ENCODE measurements at places on chromosomes 3 and 15. TPM values are rescaled to one million over a fixed set of nuclear protein-coding genes. Genes with fewer than 3 reads are reported as not detected.

DNA sequence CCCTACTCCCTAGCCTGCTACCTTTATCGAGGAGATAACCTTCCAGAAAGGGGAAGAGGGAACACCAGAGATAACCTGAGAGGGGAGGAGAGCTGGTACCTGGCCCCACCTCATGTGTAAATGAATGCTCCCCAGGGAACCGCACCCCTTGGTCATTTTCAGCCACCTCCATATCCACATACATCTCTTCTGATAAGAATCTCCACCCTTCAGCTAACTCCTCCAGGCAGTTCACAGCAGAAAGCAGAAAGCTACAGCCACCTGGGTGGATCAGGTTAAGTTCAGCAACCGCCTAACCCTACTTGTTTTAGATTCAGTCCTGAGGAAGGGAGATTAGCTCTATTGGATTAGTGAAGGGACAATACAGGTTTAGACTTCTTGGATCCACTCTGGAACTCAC is 38.0 kb upstream of the TIMP4 start:
- DNase-seq = no peak
- no peak overlapping the region for H3K27ac ChIP-seq
- peaks cover 10% of the 10 kb centered on the region for H3K4me1 ChIP-seq
- no peaks in the 10 kb centered on the region for H3K27me3 ChIP-seq
- H3K36me3 ChIP-seq = no peaks in the 10 kb centered on the region
- H3K4me3 ChIP-seq = no peak overlapping the region

DNA sequence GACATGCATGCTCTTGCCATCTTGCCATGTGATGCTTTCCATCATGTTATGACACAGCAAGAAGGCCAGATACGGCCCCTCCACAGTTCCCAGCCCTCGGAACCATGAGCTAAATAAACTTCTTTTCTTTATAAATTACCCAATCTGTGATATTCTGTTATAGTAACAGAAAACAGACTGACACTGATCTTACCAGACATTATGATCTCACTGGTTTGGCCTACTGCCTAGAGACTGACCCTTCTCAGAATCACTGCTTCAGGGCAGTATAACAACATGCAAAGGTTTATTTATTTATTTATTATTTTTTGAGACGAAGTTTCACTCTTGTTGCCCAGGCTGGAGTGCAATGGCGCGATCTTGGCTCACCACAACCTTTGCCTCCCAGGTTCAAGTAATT is 14.0 kb downstream of the ZNF619 start:
- no peak overlapping the region for H3K27ac ChIP-seq
- no peaks in the 10 kb centered on the region for H3K27me3 ChIP-seq
- no peaks in the 10 kb centered on the region for H3K4me1 ChIP-seq
- H3K36me3 ChIP-seq = peaks cover 19% of the 10 kb centered on the region

- H3K4me3 ChIP-seq = no peak overlapping the region
- H3K27ac ChIP-seq = no peak overlapping the region
- no peaks in the 10 kb centered on the region for H3K36me3 ChIP-seq
- H3K27me3 ChIP-seq = no peaks in the 10 kb centered on the region
- DNase-seq = no peak
Observed at GRCh38 chr3:170322566-170323269, 34.8 kb upstream of the SKIL start.

DNA sequence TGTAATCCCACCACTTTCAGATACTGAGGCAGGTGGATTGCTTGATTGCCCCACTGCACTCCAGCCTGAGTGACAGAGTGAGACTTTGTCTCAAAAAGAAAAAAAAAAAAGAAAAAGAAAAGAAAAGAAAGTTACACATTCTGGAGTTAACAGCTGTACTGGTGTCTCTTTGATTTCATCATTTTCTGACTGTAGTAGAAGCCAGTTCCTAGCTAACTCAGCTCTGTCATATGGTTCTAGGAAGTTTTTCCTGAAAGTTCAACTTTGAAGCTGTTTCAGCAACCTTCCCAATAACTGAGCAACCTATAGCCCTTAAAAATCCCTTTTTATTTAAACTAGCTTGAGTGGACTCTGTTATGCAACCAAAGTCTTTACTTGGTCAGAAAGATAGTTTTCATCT is 104.6 kb upstream of the STRIT1 start:
- no peaks in the 10 kb centered on the region for H3K36me3 ChIP-seq
- no peaks in the 10 kb centered on the region for H3K4me1 ChIP-seq
- H3K27me3 ChIP-seq = no peaks in the 10 kb centered on the region
- no peak for DNase-seq

DNA sequence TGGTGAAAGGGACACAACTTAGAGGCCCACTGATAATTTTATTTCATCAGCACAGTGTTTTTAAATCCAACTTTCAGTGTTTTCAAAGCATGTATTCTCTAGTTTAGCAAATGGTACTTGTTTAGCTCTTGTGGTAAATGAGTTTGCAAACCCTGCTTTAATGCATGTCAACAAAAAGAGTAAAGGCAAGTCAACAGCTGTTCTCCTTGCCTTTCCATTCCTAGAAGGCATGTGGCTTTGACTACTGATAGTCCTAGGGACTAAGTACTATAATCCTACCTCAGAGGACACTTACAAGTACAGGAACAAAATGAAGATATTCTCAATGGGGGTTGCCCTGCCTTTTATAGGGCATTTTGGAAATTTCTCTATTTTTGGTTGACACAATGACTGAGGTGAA is 13.1 kb downstream of the NPTN start:
- no peaks in the 10 kb centered on the region for H3K27me3 ChIP-seq
- no peaks in the 10 kb centered on the region for H3K36me3 ChIP-seq
- no peak for DNase-seq
- no peaks in the 10 kb centered on the region for H3K4me1 ChIP-seq
- H3K27ac ChIP-seq = no peak overlapping the region

DNA sequence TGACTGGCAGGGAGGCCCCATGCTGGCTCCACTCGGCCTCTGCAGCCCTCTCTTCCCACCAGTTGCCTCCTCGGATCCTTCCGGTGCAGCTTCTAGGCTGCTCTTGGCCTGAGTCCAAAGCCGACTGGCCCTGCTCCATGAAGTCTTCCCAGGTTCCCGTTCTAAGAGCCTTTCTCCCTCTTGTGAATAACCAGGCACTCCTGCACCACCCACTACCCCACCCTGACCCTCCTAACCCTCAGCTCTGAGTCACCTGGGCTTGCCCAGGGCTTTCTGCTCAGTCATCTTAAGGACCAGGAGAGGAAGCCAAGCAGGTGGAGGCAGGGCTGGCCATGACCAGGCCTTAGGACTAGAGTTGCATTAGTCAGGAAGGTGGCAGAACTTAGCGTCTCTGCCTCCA is 28.1 kb upstream of the CNBP start:
- no peaks in the 10 kb centered on the region for H3K36me3 ChIP-seq
- H3K27ac ChIP-seq = no peak overlapping the region
- DNase-seq = peak; percentile 78
- no peak overlapping the region for H3K4me3 ChIP-seq
- H3K4me1 ChIP-seq = peaks cover 4% of the 10 kb centered on the region

DNA sequence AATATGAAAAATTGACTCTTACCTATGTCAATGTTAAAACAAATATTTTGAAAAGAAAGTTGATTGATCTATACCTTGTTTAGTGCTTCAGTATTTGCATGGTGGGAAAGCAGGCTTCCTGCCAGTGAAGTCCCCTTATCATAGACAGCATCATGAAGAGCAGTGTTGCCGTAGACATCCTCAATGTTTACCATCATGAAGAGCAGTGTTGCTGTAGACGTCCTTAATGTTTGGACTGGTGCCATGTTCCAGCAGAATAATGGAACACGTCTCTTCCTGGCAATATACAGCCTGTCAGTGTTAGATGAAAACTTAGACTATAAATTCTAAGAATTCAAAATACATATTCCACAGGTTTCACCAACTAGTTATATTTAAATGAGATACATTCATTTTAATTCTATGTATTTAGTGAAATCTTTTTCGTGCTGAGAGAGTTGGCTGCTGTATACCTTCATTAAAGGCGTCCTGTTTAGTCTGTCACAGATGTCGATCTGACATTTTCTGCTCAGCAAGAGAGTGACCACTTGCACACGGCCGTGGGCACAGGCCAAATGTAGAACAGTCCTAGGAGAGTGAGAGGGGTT is 116.8 kb downstream of the LMLN start:
- no peak overlapping the region for H3K4me3 ChIP-seq
- peaks cover 27% of the 10 kb centered on the region for H3K27me3 ChIP-seq
- no peak overlapping the region for H3K27ac ChIP-seq
- DNase-seq = no peak

GRCh38 chr3:128969993-128970739 is 23.7 kb downstream of the CFAP92 start:
- H3K36me3 ChIP-seq = no peaks in the 10 kb centered on the region
- no peak overlapping the region for H3K4me3 ChIP-seq
- H3K27ac ChIP-seq = no peak overlapping the region
- H3K27me3 ChIP-seq = no peaks in the 10 kb centered on the region
- H3K4me1 ChIP-seq = peaks cover 3% of the 10 kb centered on the region
- DNase-seq = no peak

DNA sequence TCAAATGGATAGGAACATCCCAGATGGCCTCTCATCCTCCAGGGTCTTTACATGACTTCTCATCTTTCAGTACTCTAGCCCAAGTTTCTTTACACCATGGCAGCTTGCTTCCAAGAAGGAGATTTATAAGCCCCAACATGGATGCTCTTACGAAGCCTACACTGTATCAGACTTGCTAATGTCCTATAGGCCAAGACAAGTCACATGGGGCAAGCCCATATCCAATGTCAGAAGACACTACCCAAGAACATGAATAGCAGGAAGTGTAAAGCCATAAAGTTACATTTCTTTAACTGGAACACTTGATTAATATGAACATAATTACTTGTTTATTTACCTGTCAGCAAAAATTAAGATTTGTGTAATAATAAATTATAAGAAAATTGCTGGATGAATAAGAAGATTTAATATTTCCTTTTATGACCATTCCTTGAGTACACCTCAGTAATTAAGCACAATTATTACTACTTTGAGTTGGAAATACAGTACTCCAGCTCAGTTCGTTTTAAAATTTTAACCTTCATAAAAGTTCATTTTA is 5.1 kb downstream of the SPESP1 start:
- DNase-seq = no peak
- H3K4me3 ChIP-seq = no peak overlapping the region
- H3K36me3 ChIP-seq = no peaks in the 10 kb centered on the region
- no peaks in the 10 kb centered on the region for H3K27me3 ChIP-seq
- no peak overlapping the region for H3K27ac ChIP-seq
- no peaks in the 10 kb centered on the region for H3K4me1 ChIP-seq

PARP15 gene
- not detected for total RNA-seq

SAMMSON gene
- 2.2 TPM for total RNA-seq

HAPLN3 gene
- 189 TPM for total RNA-seq

NMNAT3 gene
- 1.2 TPM for total RNA-seq

MYRIP gene
- 12.7 TPM for total RNA-seq

CD200 gene
- total RNA-seq = 3.6 TPM

Measured in ascending aorta (tissue), 2 donors.